Thoracic aorta (tissue), 2 donors: ENCODE measurements at places on chromosomes 3 and 15. TPM values are rescaled to one million over a fixed set of nuclear protein-coding genes. Genes with fewer than 3 reads are reported as not detected.

The CXCR6 gene
- 2.2 TPM for total RNA-seq

The STRIT1 gene
- not detected for total RNA-seq

The MUC20 gene
- total RNA-seq, result 6.8 TPM

DNA sequence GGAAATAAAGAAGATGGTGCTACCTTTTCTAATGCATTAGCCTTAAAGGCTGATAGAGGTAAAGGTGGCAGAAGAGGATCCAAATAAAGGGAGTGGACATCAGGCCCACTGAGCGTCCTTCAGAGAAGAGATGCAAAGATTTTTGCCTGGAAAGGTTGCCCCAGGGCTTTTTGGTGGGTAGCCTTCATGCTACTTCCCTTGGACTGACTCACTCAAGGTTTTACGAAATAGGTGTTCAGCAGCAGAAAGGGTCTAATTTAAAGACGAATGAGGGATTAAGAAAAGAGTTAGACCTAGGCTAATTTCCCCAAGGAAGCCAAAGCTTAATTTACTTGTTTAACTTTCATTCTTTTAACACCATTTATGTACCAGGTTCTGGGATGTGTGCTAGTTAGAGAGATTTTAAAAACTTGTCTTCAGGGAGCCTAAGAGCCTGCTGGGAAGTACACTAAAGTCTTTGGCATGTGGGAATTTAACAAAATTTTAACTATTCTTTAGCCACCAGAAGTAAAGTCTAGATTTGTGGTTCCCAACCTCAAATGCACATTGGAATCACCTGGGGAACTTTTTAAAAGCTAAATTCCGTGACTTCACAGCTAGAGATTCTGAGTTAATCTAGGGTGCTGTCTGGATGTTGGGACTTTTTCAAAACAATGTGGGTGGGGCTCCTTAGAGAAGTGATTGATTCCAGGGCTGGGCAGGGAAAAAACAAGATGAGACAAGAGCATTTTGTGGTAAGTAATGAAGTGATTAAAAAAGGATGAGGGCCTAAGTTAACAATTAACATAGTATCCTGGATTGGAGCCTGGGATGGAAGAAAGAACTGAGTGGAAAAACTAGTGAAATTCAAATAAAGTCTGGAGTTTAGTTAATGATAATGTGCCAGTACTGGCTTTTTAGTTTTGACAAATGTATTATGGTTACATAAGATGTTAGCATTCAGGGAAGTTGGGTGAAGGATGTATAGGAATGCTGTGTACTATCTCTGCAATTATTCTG is 3.4 kb downstream of the IL20RB start:
- DNase-seq, result no peak

- DNase-seq, result no peak
These were observed 24.3 kb upstream of the GCNT3 start for GRCh38 chr15:59587085-59587826.

DNA sequence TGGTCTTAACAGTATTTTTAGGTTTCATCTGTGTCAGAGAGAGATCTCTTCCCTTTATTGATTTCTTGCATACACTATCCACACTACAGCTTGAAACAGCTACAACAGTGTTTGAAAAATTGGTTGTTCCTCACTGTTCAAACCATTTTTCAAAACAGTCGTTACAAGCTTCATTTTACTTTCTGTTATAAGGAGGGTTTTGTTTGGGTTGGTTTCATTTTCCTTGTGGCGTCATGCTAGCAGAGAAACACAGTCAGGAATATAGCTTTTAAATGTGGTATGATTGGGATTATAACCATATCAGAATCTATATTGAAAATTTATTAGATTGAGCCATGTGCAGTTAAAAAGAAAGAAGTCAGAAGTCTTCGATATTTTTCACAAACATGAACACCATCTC is 400.6 kb downstream of the ZBTB20 start:
- no peak for DNase-seq

GRCh38 chr3:10004506-10004905 is 17.9 kb upstream of the EMC3 start:
- no peak for DNase-seq

DNA sequence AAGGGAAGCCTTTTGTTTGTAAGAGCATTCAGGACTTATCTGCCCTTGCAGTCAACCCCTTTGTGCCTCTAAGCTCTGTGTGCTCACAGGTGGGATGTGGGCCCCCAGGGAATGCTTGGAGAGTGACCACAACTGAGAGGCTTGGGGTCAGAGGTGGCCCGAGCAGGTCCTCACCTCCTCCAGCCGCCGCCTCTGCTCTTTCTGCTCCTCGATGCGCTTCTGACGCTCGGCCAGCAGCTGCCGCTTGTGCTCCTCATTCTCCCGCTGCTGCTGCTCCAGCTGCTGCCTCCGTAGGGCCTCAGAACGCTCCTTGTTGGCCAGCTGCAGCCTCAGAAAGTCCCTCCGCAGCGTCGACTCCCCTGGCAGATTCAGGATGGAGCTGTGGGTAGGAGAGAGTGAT is 130.8 kb upstream of the SLC2A2 start:
- DNase-seq, result no peak

- DNase-seq, result no peak
These were observed 69.6 kb downstream of the LRTM1 start for GRCh38 chr3:54858093-54858785.

GRCh38 chr3:48186631-48187300 is 1.5 kb downstream of the CDC25A start:
- no peak for DNase-seq

- no peak for DNase-seq
These were observed 3.8 kb downstream of the ANP32A start for GRCh38 chr15:68816795-68817303.

DNA sequence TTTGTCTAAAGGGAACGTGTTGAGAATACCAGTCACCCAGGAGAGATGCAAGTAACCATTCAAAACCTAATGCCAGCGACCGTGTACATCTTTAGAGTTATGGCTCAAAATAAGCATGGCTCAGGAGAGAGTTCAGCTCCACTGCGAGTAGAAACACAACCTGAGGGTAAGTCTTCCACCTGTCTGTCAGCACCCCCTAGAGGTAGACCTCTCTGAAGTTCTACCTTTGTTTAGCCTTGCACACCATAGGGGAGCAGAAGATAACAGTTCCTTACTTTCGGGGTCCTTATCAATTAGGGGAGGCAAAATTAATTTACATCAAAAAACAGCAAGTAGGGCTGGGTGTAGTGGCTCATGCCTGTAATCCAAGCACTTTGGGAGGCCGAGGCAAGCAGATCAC is 124.4 kb downstream of the HCN4 start:
- DNase-seq, result no peak

DNA sequence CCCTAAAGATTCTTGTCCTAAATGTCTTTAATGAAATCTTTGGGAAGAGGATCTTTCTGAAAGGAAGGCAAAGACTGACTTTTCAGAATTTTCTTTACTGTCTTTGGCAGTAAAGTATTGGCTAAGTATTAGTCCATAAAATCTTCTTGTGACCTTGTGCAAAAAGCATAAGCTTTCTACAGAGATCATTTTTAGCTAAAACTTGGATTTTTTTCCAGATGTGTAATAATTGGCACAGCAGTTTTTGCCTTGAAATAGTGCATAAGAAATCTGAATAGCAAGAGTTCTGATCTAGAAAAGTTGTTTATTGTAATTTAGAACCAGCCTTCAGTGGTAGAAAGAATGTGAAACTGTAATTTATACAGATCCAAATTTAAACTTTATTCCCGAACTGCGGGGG is 122.8 kb upstream of the CGNL1 start:
- no peak for DNase-seq
